ENCODE measurements at places on chromosomes 16 and 17.

DNA sequence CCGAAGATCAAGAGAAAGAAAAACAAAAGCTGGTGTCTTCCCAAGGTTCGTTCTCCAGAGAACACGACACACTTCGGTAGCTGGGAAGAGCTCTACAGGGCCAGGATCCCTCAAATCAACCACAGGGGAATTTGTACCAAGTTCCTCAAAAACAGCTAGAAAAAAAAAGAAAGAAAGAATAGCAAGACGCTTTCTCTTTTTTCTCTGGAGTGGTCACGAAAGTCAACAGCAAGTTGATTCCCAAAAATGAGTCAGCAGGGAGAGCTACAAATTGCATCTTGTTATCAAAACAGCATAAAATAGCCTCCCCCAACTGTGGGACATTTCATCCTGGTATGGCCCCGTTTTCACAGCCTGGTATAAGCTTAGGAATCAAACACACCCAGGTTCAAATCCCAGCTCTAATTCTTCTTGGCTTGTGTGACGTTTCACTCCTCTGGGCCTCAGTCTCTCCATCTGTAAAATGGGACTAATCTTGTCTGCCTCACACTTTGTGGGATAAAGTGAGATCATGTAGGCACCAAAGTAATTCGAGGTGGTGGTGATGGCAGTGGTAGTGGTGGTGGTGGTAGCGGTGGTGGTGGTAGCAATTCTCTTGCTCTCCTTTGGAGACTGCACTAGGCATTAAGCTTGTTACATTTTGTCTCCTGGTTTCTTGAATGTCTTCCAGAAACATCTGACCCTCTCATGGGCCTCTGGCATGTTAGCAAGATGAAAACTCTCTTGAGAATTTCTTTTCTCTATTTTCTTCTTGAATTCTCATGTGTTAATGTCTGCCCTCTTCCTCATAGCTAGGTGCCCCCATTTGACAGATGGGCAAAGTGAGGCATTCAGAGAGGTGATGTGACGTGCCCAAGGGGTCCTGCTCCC, 988 bp upstream of the IL21R start:
- no peak for DNase-seq

GRCh38 chr17:73003487-73003886, 89.0 kb downstream of the SLC39A11 start:
- DNase-seq = no peak

GRCh38 chr16:24728011-24728410, 1.4 kb upstream of the TNRC6A start:
- DNase-seq = no peak

DNA sequence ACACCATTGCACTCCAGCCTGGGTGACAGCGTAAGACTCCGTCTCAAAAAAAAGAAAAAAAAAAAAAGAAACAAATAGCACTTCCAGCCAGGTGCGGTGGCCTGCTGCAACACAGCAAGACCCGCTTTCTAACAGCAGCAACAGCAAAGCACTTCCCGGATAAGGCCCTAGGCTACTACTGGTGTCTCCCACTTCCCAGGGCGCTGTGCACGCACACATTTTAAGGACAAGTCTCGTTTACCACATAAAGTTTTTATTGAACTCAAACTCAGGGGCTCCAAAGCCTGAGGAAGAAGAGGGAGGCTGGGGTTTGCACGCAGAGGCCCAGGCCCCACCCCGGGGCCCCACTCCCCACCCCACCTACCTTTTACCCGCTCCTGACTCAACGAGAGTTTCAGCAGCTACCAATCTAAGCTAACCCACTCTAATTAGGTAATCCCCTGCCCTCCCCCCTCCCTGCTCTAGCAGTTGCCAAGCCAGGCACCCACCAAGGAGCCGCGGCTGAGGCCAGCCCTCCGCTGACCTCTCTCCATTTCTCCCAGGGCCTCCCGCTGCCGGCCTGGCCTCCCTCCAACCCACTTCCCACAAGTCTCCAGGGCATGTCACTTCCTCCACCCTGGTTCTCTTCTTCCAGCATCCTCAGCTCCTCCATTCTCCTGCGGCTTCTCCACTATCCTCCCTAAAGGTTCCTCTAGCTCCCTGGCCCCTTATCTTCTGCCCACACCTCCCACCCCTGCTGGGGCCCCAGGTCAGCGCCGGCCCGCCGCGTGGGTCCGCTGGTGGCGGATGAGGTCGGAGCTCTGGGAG, 2.4 kb downstream of the ZNF768 start:
- DNase-seq = no peak

- DNase-seq = no peak
These were observed 5.1 kb downstream of the UBN1 start for GRCh38 chr16:4852221-4852872.

- peak; percentile 32 for DNase-seq
These were observed 8.9 kb upstream of the KRTAP17-1 start for GRCh38 chr17:41324180-41325075.

DNA sequence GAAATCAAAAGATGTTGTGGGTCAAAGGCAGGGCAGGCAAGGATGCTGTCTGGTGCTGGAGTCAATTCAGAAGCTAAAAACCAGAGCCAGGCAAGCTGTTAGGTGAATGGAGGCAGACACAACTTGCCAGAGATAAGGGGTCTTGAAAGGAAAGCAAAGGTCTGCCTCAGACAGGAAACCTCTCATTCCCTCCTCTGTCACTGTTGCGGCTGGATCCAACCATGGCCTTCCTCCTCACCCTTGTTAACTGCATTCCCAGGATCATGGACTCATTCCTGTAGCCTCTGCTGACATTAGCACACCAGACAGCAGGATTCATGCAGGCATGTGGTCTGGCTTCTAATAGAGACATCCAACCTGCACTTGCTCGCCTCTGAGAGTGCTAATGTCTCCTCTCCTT, 186.7 kb upstream of the HS3ST3A1 start:
- DNase-seq = no peak

DNA sequence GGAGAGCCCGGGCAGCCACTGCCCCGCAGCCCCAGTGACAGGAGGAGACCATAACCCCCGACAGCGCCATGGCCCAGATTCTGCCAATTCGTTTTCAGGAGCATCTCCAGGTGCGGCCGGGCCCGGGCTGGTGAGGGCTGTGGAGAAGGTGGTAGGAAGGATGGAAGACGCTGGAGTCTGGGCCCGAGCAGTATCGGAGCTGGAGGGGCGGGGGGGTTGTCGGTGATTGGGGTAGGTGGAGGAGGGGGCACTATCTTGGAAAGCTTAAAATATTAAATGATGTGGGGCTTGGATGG, 317 bp downstream of the CLTC start:
- no peak for DNase-seq

GRCh38 chr17:17062866-17063265, 20.6 kb downstream of the MPRIP start:
- no peak for DNase-seq

- DNase-seq = no peak
These were observed 3.1 kb downstream of the SCNN1G start for GRCh38 chr16:23185656-23186055.

DNA sequence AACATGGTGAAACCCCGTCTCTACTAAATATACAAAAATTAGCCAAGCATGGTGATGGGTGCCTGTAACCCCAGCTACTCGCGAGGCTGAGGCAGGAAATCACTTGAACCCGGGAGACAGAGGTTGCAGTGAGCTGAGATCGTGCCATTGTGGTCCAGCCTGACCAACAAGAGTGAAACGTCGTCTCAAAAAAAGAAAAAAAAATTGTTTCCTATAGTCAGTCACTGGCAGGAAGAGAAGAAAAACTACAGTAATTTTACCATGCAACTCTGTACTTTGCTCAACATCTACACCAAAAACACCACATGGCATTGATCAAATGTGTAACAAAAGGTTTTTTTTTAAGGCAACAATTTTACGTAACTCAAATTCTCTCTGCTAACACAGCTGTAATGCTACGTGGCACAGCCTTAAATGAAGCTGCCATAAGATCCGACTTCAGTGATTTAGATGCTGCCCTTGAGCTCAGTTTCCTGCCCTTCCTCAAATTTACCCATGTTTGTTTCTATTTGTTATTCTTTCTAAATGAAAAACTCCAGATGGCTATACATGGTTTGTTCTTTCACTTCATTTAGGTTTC, 40.2 kb downstream of the CNOT1 start:
- DNase-seq = no peak

DNA sequence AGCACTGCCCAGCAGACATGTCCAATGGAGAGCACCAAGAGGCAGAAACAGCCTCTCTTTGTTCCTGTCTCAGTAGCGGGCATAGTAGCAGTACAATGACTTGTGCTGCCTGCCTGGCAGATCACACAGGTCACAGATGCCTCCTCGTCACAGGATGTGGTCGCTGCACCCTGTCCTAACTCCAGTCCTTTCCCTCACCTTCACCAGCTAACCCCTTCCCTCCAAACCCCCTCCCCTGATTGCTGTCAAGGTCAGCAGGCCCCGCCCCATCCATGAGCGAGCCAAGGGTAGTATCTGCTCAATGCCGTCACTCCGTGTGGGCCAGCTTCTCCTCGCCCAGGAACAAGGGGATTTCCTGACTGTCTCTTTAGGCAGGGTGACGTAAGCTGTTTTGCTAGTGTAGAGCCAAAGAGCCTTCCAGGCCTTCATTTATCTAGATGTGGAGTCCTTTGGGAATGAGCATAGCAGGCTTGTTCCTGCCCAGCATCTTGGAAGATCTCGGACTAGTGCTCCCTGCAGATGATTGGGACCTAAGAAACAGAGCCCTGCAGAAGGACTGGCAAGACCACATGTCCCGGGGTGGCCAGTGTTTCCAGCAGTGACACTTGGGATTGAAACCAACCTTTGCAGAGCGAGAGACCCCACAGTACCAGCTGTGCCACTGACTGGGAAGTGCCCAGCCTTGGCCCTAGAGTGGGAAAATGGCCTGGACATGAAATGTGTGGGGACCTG, 75.9 kb upstream of the TNRC6C start:
- peak; percentile 53 for DNase-seq

DNA sequence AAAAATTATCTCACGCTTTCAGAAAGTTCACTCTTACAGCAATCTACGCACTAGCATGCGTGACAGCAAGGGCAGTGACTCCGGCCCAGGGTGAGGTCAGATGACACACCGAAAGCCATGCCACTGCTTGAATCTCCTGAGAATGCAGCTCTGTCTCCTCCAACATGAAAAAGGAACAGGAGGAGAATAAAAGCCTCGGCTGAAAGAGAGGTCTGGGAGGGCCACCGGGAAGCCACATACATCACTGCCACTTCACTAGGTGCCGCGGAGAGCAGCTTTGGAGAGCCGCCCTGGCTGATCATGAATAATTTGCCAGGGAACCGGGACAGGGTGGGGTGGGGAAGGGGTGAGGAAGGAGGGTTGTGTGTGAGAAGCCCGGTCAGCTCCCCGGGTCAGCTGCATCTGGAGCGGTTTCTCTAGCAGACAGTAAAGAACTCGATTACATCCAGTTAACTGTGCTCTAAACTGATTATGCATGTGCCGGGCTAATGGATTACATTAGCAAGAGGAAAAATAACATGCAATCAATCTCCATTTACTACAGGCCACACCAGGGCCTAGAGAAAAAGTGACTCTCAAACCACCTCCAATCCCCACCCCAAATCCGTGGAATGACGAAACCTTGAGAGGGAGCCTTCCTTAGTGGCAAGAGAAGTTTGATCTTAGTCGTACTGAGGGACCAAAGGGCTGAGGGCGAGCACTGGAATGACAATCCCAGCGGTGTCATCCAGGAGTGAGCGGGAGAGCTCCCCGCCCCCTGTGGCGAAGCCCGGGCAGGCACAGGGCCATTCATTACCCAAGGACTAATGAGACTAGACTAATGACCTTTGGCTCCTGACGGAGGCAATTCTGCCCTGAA, 100.3 kb downstream of the ZFHX3 start:
- no peak for DNase-seq

DNA sequence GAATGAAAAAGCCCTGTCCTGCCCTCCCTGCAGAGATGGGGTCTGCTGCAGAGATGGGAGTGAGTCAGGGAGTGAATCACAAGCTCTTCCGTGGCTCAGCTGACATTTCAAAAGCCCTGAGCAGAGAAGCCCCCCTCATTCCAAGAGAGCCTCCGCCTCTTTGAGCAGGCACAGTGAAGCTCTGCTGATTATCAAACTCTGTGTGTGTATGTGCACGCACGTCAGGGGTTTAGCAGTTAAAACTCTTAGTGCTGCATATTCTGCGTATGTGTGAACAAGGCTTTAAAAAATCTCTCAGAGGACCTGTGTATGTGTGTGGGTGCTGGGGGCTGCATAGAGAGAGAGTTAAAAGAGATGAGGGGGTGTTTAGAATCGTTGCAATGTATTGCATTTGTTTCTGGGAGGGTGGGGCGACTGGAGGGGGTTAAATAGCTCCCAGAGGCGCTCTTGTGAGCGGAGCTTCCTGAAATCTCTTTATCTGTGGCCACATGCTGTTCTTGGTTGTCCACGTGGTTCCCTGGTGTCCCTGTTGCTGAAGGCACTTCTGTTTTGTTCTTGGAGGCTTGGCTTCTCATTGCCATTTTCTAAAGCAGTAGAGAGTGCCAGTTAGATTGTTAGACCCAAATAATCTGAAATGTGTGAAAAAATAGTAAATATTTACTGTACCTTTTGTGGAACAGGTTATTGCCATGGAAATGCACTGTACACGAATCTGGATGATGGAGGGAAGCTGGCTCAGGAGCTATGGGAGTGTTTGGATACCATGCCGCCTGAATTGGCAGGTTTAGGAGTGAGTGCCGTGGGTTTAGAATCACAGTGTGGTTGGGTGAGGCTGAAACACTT, 116.6 kb downstream of the PRKCB start:
- DNase-seq = peak; percentile 46

- peak; percentile 31 for DNase-seq
These were observed 1.5 kb downstream of the GRIN2A start for GRCh38 chr16:10180771-10181163.

GRCh38 chr17:66426397-66427033, 124.1 kb downstream of the PRKCA start:
- DNase-seq = peak; percentile 29

GRCh38 chr16:70774261-70774660, 26.7 kb downstream of the VAC14 start:
- no peak for DNase-seq

GRCh38 chr16:4506450-4506849, 30.3 kb downstream of the HMOX2 start:
- DNase-seq = peak; percentile 60

GRCh38 chr17:81110488-81111040, 54.7 kb upstream of the PVALEF start:
- no peak for DNase-seq

- peak; percentile 42 for DNase-seq
These were observed 445 bp downstream of the CIAO2B start for GRCh38 chr16:66933776-66934137.

DNA sequence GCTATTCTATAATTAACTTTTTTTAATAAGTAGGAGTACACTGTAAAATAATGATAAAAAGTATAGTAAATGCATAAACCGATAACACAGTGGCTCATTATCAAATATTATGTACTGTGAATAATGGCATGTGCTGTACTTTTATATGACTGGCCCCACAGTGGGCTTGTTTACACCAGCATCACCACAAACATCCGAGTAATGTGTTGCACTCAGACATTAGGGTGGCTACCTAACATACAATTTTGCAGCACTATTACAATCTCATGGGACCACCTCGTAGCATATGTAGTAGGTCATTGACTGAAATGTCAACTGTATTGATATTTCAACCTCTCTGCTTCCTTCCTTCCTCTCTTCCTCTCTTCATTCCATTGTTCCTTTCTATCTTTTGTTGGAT, 51.7 kb downstream of the TBX4 start:
- DNase-seq = no peak

GRCh38 chr17:34413443-34414119, 50.5 kb upstream of the CCL1 start:
- DNase-seq = no peak

GRCh38 chr16:59886021-59886420, 1151.9 kb upstream of the GOT2 start:
- DNase-seq = peak; percentile 41

Data from urothelium cell line (cell line).